ENCODE measurements at places on chromosomes 5 and 9. TPM values are rescaled to one million over a fixed set of nuclear protein-coding genes. Genes with fewer than 3 reads are reported as not detected.

Gene SHC3
- polyA plus RNA-seq, result not detected

DNA sequence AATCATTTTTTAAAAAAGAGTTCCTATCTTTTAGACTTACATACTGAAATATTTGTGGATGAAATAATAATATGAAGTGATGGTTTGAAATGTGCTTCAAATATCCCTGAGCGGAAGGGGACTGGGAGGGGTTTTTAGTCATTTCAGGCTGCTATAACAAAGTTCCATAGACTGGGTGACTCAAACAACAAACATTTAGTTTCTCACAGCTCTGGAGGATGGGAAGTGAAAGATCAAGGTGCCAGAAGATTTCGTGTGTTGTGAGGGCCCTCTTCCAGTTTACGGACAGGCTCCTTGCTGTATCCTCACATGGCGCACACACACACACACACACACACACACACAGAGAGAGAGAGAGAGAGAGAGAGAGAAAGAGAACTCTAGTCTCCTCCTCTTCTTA, 27.1 kb upstream of the TEX10 start:
- H3K4me3 ChIP-seq, result no peak overlapping the region
- no peaks in the 10 kb centered on the region for H3K36me3 ChIP-seq
- no peaks in the 10 kb centered on the region for H3K4me1 ChIP-seq
- no peaks in the 10 kb centered on the region for H3K27me3 ChIP-seq
- H3K27ac ChIP-seq, result no peak overlapping the region
- no peak for DNase-seq

Gene PCDHB4
- polyA plus RNA-seq, result not detected

GRCh38 chr5:169922474-169922873, 57.8 kb downstream of the INSYN2B start:
- H3K27ac ChIP-seq, result no peak overlapping the region
- DNase-seq, result no peak
- H3K4me1 ChIP-seq, result no peaks in the 10 kb centered on the region
- no peak overlapping the region for H3K4me3 ChIP-seq
- H3K27me3 ChIP-seq, result no peaks in the 10 kb centered on the region
- peaks cover 3% of the 10 kb centered on the region for H3K36me3 ChIP-seq

GRCh38 chr9:111945216-111945615, 48.6 kb downstream of the UGCG start:
- H3K27ac ChIP-seq, result no peak overlapping the region
- no peaks in the 10 kb centered on the region for H3K4me1 ChIP-seq
- H3K36me3 ChIP-seq, result no peaks in the 10 kb centered on the region

Data from CD8-positive, alpha-beta memory T cell (primary cell).